ENCODE measurements at places on chromosomes 13 and 19.

DNA sequence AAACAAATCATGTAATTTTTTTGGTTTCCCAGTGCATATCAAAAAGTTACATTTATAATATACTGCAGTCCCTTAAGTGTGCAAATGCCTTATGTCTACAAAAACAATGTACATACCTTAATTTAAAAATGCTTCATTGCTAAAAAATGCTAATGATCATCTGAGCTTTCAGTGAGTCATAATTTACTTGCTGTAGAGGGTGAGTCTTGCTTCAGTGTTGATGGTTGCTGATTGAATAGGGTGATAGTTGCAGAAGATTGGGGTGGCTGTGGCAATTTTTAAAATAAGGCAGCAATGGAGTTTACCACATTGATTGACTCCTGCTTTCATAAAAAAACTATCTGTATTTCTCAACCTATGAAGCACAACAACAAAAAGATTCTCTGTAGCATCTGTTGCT lies 613.9 kb downstream of the TBC1D4 start:
- no peak overlapping the region for H3K27ac ChIP-seq
- no peaks in the 10 kb centered on the region for H3K36me3 ChIP-seq
- H3K4me1 ChIP-seq, result no peaks in the 10 kb centered on the region
- DNase-seq, result no peak
- no peak overlapping the region for H3K4me3 ChIP-seq

DNA sequence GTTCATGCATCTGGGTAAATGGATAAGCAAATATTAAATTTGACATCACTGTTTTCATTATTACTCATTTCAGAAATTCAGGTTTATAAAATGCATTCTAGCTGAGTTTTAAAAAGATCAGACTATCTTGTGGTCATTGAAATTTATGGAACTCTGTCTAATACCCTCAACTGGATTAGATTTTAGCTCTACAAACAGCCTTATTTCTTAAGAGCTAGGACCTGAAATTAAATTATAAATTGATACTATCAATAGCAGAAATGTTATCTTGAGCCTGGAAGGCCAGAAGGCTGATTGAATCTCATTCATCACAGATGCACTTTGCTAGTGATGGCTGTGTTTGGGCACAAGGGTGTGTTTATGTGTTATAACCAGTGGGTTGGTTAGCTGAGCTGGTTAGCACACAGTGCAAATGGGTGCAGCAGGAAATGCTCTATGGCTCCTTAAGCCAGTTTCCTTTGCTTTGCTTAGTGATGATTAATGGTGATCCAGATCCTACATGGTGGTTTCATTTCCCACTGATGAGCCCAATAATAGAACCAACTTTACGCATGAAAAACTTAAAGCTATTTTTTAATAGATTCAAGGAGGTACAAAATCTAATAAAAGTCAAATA lies 310.8 kb upstream of the KLF12 start:
- no peaks in the 10 kb centered on the region for H3K36me3 ChIP-seq
- no peaks in the 10 kb centered on the region for H3K4me1 ChIP-seq
- no peak overlapping the region for H3K27ac ChIP-seq
- no peaks in the 10 kb centered on the region for H3K27me3 ChIP-seq
- no peak overlapping the region for H3K4me3 ChIP-seq
- DNase-seq, result no peak

DNA sequence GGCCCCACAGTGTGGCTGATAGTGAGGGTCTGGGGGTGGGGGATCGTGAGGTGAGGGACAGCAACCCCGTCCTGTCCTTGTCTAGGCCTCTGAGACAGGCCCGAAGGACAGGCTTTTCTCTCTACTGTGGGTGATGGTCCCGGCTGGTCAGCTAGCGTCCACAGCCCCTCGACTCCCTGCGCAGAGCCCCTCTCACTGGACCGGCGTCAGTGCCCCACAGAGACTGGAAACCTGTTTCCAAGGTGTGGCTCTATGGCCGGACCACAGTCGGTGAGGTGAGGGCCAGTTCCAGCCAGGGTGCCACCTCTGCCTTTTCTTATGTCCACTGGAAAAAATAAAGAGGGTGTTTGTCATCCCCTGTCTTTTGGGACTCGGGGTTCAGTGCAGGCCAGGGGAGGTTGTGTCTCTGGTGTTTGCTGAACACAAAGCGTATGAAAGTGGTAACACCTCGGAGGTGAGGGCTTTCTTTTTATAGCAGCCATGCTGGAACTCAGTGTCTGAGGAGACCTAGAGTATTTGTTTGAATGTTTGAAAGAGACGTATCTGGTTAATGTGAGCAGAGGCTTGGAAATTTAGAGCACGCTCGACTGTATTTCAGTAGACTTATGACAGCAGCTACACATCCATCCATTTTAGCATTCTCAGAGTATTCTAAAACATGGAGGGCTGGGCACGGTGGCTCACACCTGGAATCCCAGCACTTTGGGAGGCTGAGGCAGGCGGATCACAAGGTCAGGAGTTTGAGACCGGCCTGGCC lies 22.8 kb downstream of the ATP11A start:
- no peaks in the 10 kb centered on the region for H3K36me3 ChIP-seq
- H3K27me3 ChIP-seq, result no peaks in the 10 kb centered on the region
- H3K27ac ChIP-seq, result no peak overlapping the region
- no peak for DNase-seq
- H3K4me1 ChIP-seq, result no peaks in the 10 kb centered on the region
- H3K4me3 ChIP-seq, result no peak overlapping the region

DNA sequence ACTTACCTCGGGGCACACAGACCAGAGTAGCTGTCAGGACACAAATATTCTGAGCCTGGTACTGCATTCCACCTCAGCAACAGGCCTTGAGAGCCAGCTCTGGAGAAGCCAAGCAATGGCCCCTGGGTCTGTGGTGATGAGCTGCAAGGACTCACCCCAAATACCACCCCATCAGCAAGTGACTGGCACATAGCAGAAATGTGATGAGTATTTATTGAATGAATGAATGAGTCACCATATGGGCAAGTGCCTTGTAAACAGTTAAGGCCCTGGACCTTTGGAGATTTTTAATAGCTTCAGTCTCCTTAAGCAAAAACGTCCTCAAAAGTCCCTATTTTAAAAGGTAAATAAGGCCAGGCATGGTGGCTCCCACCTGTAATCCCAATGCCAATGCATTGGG lies 18.2 kb downstream of the GSX1 start:
- DNase-seq, result no peak
- no peak overlapping the region for H3K27ac ChIP-seq
- H3K4me3 ChIP-seq, result no peak overlapping the region
- no peaks in the 10 kb centered on the region for H3K4me1 ChIP-seq

- H3K27me3 ChIP-seq, result no peaks in the 10 kb centered on the region
- H3K4me1 ChIP-seq, result no peaks in the 10 kb centered on the region
- no peak for DNase-seq
- H3K4me3 ChIP-seq, result no peak overlapping the region
- H3K36me3 ChIP-seq, result no peaks in the 10 kb centered on the region
- no peak overlapping the region for H3K27ac ChIP-seq
These were observed 18.5 kb upstream of the STARD13 start for GRCh38 chr13:33303855-33304597.

DNA sequence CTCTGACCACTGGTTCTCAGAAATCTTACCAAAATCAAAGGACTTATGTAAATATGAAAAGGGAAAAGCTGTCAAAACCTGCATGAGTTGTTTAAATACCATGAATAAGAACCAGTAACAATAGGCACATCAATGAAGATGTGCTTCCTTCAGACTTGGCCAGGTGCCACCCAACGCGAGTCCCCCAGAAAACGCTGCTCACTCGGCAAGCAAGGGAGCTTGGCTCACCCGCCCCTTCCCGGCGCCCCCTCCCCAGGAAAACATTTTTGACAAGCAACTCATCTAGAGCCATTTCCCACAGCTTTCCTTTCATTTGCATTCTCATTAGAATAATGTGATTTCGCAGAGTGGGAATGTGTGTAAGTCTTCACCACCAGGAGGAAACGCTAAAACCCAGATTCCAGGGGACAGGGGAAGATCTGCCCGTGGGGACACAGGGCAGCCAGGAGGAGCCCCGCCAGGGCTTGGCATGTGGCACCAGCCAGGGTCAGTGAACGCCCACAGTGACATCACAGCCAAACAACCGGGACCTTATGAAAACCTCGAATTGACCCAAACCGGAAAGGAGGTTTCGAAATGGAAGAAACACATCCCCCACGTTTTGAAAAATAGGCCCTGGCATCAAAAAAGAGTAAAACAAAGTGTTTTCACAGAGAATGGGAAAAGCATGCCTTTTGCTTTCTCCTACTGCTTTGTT lies 366.2 kb upstream of the TSHZ3 start:
- H3K4me3 ChIP-seq, result no peak overlapping the region
- H3K27ac ChIP-seq, result no peak overlapping the region
- DNase-seq, result no peak
- H3K27me3 ChIP-seq, result no peaks in the 10 kb centered on the region
- no peaks in the 10 kb centered on the region for H3K36me3 ChIP-seq
- no peaks in the 10 kb centered on the region for H3K4me1 ChIP-seq

DNA sequence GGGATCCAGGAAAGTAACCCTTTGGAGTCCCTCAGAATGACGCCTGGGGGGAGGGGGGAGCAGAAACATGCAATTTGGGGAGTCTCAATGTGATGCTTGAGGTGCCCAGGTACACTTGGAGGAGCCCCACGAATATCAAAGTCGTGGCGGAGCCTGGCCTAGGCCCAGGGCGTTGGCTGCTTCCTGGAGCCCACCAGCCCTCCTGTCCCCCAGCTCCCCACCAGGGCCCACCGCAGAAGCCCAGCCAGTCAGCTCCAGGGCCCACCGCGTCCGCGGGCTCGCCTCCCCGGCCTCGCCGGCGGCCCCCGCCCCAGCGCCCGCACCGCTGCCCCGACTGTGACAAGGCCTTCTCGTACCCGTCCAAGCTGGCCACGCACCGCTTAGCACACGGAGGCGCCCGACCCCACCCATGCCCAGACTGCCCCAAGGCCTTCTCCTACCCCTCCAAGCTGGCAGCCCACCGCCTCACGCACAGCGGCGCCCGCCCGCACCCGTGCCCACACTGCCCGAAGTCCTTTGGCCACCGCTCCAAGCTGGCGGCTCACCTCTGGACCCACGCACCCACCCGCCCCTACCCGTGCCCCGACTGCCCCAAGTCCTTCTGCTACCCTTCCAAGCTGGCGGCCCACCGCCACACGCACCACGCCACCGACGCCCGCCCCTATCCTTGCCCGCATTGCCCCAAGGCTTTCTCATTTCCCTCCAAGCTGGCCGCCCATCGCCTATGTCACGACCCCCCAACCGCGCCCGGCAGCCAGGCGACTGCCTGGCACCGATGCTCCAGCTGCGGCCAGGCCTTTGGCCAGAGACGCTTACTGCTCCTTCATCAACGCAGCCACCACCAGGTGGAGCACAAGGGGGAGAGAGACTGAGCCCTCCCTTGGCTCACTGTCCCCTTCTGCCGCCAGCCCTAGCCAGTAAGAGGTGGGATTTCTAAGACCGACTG lies 2.1 kb downstream of the ZNF575 start:
- peaks cover 13% of the 10 kb centered on the region for H3K36me3 ChIP-seq
- H3K27ac ChIP-seq, result no peak overlapping the region
- DNase-seq, result no peak
- H3K4me3 ChIP-seq, result no peak overlapping the region
- H3K27me3 ChIP-seq, result no peaks in the 10 kb centered on the region
- H3K4me1 ChIP-seq, result peaks cover 10% of the 10 kb centered on the region

DNA sequence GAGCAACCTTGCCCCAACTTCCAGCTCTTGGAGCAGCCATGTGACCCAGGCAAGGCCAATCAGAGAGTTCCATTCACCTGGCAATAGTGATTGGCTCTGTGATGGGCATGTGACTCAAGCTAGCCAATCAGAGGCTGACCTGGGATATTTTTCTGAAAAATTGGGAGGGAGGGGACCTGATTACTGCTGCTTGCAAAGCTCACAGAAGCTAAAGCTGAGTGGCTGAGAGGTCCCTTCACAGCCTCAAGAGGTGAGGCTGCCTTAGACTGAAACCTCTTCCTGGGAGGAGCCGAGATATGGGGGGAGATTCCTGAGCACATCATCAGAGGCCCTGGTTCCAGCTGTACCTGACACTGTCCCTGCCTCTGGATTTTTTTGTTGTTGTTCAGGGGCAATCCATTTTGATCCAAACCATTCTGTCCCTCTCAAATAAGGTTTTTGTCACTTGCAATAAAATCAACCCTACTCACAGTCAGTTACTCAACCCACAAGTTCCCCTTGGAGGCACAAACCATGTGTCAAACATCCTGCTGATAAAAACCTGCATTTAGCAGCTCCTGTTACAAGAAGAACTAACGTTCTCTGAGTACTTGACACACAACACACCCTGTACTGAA lies 4.8 kb downstream of the CIB3 start:
- H3K36me3 ChIP-seq, result no peaks in the 10 kb centered on the region
- H3K4me1 ChIP-seq, result no peaks in the 10 kb centered on the region
- no peak for DNase-seq
- no peaks in the 10 kb centered on the region for H3K27me3 ChIP-seq

DNA sequence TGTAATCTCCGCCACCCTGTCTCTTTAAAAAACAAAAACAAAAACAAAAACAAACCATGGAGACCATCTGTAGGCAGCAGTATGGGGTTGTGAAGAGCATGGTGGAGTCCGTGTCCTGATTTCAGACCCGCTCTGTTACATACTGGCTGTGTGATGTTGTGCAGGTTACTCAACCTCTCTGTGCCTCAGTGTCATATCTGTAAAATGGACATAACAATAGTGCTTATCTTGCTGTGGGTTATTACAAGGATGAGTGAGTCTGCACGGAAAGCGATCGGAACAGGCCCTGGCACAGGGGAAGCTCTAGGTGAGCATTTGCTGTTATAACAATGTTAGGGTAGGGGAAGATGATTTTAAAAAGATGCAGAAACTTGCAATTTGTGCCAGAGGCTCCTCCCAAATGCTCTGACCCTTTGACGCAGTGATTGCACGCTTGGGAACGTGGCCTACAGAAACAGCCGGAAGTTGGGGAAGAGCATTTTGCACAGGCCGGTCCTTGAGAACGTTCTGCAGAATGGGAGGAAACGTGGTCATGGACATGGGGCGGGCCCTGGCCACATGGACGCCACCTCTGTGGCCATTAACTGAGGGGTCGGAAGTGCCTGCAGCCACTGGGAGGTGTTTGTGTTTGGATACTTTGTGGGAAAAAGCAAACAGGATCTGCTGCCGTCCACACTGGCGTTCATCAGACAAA lies 15.7 kb upstream of the SELENOW start:
- H3K27me3 ChIP-seq, result no peaks in the 10 kb centered on the region
- H3K27ac ChIP-seq, result no peak overlapping the region
- DNase-seq, result no peak
- no peaks in the 10 kb centered on the region for H3K4me1 ChIP-seq

DNA sequence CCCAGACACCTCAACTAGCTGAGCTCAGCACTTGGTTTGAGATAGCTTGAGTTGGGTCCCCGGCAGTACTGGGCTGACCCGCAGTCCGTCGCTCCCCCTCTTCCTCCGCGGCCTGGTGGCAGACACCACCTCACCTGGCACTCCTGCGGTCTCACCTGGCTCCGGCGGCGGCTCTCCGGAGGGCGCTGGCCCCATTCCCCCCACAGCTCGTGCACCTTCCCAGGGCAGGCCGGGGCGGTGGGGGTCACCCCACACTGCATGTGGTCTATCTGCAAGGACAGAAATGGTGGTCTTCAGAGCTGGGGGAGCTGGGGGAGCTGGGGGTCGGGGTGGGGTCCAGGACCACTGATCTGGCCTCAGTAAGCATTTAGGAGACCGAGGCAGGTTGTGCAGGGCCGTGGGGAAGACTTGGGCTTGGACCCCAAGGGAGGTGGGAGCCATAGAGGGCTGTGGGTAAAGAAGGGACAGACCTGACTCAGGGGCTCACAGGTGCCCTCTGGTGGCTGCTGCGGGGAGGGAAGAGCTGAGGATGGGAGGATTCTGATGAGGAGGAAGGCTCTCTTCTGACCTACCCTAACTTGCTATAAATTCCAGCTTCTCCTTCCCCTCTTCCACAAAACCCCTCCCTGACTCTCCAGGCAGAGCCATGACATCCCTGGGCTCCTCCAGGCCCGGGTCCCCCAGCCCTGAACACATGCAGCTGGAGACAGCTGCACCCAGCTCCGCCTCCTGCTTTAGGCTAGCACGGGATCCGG lies 6.7 kb upstream of the PLIN4 start:
- no peaks in the 10 kb centered on the region for H3K36me3 ChIP-seq
- H3K4me1 ChIP-seq, result no peaks in the 10 kb centered on the region
- no peaks in the 10 kb centered on the region for H3K27me3 ChIP-seq
- H3K4me3 ChIP-seq, result no peak overlapping the region
- H3K27ac ChIP-seq, result no peak overlapping the region
- DNase-seq, result peak; percentile 34

Measured in effector memory CD4-positive, alpha-beta T cell (primary cell).